Stimulated activated CD4-positive, alpha-beta T cell treated with anti-CD3 and anti-CD28 coated beads, Interleukin-15, amount 100 ng/mL, for 1 hour (primary cell): ENCODE measurements at places on chromosomes 2 and 18.

DNA sequence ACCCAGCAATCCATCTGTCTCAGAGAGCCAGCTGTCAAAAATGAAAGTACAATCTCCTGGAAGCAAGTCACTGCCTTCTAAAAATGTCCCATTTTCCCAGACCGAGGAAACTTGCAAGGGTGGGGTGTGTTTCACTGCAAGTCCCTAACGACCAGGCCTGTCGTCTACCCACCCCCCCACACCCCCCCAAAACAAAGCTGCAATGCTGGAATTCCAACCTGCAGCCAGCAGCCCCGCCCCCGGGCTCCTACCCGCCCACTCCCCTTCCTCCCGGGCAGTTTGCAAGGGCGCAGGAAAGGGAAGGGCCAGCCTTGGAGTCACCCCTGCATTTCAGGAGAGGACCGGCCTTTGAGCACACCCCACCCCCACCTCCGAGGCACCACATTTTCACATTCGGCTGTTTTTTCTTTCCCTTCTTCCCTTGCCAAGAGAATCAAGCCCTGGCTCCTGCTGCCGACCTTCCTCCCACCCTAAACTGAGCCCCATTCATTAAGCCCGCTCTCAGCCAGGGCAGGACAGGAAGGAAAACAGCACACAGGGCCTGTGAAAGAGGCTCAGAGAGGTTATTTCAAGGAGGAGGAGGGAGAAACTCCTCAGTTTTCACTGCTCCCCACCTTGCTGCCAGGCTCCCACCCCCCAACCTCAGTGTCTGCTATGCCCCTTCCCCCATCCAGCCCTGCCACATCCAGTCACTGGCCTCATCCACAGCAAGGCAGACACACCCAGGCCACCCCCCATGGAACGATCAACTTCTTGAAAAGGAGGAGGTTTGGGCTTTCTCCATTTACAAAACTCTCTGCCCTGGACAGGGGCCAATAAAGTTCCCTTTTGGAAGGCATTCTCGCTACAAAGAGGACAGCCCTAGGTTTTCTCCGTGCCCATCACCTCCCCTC is 11.3 kb downstream of the SMAD7 start:
- DNase-seq, result no peak

- no peak for DNase-seq
Measured at GRCh38 chr18:76405681-76406356, 89.2 kb downstream of the ZNF516 start.

DNA sequence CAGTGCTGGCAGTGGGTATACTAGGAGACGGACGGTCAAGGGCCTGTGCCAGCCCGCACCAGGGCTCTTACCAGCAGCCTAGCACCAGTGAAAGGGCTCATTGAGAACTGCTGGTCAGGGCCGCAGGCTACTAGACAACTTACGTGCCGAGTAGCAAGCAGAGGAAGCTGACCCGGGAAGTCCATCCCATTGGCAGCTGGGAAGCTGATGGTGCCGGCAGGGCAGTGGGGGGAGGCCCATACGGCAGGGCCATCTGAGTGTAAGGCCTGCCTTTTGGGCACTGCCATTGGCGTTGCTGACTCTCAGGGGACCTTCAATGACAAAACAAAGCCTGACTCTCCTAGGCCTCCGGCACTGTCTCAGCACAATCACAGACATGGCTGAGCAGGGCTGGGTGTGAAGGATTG is 20.6 kb downstream of the EFR3B start:
- DNase-seq, result no peak

DNA sequence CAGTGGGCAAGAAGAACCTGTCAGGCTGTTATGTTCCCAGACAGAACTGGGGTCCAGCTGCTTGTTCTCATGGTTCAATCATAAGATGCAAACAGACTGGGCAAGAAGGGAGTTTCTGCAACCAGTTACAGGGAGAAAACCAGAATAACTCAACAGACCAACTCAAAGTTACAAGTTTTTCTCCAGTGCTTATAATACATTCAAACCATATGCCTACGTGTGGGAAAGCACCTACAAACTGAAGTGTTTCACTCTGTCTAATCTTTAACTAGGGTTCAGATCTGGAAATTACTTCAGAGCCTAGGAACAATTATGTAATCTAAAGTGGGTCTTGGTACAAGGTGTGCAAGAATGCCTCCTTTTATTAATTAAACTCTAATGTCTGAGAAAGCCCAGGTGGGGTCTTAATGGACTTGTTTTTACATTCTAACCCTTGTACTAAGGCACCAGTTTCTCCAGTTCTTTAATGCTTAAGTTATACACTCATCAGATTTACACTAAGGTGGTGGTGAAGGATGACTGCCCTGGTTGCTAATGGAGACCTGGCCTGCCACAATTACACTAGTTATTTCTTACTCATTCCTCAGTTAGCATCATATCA is 951.9 kb downstream of the TSN start:
- no peak for DNase-seq

GRCh38 chr18:13051159-13051558 is 60.0 kb downstream of the CEP192 start:
- no peak for DNase-seq

DNA sequence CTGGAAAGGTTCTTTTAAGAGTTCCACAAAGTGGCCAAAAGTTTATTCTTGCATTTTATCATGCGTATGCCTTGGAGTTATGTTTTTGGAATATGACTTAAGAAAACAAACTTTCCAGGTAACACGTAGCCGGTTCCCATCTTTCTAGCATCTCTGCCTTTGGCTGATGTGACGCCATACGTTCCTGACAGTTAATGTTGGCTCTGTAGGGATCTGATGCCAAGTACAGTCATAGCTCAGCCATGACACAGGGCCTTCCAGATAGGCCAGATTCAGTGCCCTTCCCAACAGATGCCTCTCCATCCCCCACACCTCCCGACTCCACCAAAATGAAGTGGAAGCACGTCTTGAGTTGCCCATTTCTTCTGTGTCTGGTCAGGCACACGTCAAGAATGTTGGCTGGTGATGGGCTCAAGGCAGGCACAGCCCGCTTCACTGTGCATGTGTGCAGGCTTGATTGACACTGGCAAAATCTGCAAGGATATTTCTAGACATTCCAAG is 51.0 kb upstream of the THOC1 start:
- DNase-seq, result no peak

GRCh38 chr2:203623096-203623495 is 83.3 kb upstream of the CD28 start:
- no peak for DNase-seq

DNA sequence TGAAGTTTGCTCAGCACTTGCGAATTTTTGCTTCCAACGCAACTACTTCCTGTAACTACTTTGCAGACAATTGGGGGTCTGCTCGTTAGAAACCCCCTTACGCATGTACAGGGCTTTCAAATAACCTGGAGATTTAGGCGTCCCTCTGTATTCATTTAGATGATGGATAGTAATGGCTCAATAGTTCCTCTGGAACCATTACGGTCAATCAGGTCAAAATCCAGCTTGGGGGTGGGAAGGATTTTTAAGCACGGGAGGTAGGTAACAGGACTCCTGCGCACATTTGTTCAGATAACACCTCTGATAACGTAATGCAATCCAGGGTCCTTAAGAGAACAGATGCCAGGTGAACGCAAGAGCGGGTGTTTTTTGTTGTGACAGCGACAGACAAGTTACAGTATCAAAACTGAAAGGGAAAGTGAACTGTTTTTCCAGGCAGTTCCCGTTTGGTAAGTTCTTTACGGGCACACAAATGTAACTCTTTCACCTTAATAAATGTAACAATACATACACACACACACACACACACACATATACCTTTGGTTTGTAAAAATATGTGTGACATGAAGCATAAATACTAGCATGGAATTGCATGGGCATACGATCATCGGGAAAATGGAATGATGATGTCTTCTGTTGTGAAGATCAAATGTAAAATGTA is 3.8 kb upstream of the OSR1 start:
- no peak for DNase-seq

DNA sequence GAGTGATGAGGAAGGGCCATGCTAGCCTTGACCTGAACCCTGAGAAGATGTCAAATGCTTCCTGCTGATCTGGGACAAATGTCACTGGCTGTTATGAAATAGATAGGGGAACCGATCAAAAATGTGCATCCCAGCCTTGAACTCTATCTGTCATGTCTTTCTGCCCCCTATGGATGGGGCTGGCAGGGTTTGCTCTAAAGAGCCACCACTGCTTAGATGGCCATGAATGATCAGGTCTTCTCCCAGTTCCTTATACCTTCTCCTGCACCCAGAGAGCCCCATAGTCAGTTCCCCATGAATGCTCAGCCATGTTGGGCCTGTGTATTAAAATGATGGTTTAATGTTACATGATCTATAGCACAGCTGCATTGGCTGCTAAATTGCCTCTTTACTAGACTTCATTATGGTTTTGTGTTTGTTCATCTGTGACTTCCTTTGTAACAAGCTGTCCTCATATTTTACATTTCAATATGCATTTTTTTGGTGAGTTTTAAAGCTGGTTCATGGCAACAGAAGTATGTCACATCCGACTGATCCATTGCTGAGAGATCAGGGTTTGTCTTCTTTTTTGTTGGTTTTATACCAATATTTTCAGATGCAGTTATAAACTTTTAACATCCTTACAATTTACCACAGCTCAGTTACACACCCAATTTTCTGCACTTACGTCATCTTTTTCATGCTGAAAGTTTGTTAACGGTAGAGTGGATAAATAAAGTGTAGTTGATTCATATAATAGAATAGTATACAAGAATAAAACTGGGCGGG is 56.3 kb upstream of the SMAD2 start:
- no peak for DNase-seq

GRCh38 chr2:232219496-232219870 is 159.1 kb upstream of the ALPP start:
- DNase-seq, result no peak

- DNase-seq, result no peak
Measured at GRCh38 chr2:151157000-151157735, 104.5 kb downstream of the RBM43 start.

DNA sequence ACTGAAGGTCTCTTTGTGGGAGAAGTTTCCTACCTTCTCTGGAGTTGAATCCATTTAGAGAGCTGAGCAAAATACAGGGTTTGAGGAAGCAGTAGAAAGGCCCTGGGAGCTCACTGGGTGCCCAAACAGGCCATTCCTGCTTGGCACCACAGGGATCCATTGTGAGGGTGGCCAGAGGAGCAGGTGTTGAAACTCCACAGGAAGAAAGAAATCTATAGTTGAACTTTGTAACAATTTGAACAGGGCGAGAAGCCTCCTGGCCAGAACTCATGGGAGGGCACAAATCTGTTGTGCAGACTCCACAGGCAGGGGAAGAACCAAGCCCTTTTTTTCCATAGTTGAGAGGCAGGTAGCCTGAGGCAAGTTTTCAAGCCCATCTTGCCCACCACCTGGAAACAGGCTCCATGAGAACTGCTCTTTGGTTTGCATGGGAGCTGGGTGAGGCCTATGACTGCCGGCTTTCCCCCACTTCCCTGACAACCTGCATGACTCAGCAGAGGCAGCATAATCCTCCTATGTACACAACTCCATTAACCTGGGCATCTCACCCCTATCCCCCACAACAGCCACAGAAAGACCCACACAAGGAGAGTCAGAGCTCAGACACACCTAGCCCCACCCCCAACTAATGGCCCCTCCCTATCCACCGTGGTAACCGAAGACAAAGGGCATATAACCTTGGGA is 1053.0 kb downstream of the TSN start:
- DNase-seq, result no peak

DNA sequence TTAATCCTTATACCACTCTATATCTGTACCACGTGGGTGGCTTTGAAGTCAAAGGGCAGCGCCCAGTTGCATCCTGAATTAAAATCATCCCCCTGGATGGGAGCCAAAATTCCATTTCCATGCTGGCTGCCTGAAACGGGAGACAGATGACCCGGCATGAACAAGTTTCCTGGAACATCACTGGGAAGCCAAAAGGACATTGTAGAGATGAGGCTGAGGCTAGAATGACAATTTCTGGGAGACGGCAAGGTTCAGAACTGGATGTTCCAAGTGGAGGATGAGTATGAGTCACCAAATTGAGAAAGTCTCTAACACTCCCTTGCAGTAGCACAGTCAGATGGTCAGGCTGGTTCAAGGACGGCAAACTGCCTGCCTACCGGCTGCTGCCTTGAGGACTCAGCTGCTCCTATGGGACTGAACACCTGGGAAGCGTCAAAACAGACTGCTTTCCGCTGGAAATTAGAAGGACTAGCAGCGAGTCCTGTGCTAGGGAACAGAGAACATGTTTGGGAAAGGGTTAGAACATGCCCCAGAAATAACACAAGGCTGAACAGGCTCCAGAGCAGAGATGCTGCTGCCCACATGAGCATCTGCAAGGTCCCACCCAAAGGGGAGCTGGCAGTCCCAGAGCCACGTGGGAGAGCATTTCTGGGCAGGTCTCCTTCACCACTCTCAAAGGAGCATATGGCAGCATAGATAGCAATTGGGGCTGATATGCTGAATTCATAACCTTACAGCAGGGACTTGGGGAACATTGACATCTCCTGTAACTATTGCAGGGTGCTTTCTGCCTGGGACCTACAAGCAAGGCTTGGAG is 32.0 kb downstream of the YPEL5 start:
- no peak for DNase-seq

DNA sequence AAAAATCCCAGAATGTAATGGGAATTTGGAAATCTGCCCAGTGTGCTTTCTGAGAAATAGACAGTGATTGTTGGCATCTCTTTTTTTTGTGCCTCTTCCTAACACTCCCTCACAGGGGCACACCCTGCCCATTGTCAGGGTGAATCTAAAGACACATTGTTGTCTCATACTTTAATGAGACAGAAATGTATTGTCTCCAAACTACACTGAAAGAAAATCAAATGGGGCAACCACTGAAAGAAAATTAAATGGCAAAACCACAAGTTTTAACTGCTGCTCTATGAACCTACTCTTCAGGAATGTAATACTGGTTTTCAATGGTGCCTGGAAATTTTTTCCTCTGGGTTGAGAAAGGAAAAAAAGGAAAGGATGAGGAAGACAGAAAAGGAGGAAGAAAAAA is 43.2 kb upstream of the GLS start:
- no peak for DNase-seq

GRCh38 chr18:9756271-9756932 is 48.3 kb downstream of the RAB31 start:
- DNase-seq, result no peak

DNA sequence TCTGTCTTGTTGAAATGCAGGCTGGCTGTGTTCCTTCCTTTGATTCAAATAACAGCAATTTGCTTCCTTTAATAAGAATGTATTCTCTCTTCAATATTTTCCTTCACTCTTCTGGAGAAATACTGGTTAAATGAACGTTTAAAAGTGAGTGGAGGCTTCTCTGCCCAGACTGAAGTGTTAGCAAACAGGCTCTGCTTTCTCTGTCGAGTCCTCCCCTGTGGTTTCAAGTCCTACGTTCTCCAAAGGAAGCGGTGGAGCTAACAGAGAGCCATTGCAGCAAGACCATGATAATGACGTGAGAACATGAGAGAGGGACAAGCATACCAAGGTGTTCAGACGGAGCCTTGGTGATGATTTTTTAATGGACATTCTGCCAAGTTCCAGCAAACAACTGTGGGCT is 26.2 kb upstream of the PID1 start:
- DNase-seq, result no peak

GRCh38 chr2:41966920-41967319 is 80.9 kb upstream of the PKDCC start:
- no peak for DNase-seq

GRCh38 chr18:63480915-63481314 is 4.2 kb downstream of the SERPINB5 start:
- DNase-seq, result no peak
